ENCODE measurements at places on chromosomes 3 and 15.

DNA sequence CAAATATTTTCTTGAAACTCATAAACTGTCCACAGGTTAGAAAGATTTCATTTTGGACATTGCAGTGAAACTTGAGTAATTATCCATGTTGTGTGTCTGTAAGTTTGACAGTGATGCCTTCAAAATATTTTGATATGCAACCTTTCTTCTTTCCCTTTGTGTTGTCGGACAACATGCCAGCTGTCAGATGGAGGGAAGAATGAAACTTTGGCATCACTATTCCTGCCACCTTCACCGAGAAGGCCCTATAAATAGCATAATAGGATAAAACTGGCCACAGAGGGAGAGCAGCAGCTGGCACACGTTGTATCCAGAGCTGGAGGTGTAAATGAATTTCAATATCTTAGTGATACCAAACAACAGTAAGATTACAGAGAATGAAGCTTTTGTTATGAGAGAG, 436.7 kb upstream of the CFAP20DC start:
- no peak for DNase-seq

DNA sequence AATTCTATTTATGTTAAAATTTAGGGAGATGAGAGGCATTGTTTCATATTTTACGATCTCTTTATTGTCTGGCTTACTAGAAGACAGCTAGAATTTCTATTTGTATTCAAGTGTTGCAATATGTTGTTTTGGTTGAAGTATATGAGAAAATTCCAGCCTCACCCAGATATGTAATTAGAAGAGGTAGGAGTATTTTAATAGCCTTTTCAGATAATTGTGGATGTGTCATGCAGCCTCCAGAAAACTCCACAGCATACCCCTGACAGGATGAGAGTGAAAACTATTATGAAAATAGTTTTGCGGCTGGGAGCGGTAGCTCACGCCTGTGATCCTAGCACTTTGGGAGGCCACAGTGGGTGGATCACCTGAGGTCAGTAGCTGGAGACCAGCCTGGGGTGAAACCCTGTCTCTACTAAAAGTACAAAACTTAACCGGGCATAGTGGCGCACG, 21.5 kb upstream of the USP3 start:
- DNase-seq = no peak

DNA sequence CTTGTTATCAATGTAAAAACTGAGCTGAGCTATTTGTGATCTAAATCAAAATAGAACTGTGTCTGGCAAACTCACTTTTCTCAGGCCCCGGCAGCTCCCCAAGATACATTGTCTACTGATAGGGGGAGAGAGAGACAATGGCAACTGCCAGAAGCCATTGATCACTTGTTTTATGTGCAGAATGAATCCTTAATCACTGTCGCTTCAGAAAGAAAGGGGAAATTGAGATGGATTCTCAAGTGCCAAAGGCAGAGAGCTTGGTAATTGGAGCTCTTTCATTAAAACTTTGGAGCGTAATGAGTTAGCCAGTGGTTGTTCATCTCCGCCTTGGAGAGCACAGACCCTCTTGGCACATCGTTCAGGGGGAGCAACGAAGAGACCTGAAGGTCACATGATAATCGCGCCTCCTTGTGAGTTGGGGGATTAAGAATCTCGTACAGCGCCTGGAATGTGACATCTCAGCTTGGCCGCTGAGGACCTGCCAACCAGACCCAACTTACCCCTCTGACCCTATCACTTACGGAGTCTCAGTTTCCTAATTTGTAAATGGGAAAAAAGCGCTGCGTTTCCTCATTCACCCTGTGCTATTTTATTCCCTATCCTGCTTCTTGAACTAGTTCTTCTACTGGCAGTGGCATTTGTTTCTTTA, 252.8 kb downstream of the VPS13C start:
- no peak for DNase-seq

GRCh38 chr3:110608566-110608965, 463.1 kb upstream of the NECTIN3 start:
- DNase-seq = no peak

DNA sequence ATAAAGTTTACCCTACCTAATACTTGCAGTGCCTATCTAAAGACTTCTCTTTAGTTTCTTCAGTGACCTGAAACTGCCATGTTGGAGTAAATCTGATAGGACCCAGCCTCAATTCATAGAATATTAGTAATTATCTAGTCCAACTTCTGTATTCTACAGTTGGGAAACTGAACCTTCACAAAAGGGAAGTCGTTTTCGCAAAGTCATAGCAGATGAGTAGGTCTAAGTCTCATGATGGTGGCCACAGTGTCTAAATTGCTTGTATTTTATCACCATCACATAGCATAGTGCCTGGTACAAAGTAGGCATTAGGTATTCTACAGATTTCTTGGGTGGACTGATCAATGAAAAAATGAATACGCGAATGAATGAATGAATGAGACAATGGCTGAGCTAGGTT, 8.4 kb downstream of the GMNC start:
- no peak for DNase-seq

DNA sequence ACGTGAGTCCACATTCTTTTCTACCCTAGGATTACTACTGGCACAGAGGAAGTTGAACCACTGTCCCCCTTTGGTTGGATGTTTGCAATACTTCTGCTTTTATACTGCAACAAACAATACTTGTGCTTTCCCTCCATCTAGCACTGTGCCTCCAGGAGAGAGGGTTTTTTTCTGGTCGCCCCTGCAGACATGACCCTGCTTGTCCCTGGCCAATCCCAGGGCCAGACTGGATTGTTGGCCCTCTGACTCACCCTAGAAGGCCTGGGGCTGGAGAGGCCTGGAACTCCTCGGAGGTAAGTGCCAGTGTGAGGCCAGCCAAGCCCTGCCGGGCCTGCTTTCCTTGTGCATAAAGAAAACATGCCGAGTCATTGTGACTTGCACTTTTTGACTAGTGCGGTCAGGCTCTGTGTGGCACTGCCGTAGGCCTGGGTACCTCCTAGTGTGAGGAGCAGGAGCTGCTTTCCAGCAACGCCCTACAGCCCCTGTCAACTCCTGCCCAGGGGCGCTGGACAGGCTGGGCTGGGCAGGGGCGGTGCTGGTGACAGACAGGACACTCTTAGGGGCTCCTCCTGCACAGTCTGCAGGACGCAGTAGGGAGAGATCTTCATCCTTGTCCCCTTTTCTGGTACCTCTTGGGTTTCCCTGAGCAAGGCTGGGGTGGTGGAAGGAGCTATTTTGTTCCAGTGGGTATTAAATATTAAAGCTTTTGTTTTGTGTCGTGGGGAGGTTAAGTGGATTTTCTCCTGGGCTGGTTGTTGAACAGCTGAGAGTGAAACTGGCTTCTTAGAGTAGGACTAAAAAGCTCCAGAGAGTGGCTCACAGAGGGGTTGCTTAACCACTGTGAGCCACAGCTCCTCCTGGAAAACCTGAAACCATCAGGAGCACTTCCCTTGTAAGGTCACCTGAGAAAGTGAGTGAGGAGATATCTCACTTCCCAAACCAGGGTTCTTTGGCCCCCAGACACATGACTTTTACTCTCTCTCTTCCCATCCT, 14.4 kb upstream of the TKT start:
- DNase-seq = peak; percentile 85

DNA sequence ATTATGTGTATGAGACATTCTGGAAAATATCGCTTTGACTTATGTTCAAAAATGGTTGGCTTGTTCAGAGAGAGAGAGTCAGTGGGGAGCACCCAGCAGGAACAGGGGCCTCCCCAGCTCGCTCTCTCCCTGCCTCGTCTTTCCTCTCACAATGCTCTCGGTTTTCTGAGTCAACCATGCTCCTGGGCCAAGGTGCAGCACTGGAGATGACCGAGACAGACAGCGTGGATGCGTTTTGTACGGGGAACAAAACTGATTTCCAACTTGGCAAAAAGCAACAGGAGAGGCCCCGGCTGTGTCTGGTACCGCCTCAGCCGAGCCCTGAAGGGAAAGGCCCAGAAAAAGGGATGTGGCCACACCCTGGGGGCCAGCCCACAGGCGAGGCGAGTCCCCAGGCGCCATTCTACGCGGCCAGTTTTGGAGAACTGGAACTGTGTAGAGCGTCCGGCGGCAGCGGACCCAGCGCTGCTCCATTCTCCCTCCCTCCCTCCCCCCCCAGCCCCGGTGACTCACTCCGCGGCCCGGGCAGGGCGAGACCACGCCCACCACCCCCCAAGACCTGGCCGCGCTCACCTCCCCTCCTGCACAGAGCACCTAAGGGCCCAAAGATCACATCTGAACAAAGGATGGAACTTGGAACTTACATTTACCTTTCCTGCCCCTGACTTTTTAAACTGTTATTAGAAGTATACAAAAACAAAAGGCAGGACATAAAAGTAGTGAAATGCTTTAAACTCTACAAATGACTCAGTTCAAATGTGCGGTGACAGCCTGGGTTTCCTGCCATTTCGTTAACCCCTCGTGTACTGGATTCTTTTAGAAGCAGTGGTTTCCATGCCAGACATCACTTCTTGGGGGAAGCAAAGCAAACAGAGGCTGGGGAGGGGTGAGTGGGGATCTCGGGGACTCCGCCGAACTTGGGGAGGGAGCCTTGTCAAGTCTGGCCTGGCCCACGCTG, 12.7 kb downstream of the ATP10A start:
- DNase-seq = no peak

GRCh38 chr3:36893137-36893557, 51.7 kb downstream of the TRANK1 start:
- no peak for DNase-seq

- DNase-seq = no peak
These were observed 77.4 kb downstream of the SMAD6 start for GRCh38 chr15:66779331-66780009.

DNA sequence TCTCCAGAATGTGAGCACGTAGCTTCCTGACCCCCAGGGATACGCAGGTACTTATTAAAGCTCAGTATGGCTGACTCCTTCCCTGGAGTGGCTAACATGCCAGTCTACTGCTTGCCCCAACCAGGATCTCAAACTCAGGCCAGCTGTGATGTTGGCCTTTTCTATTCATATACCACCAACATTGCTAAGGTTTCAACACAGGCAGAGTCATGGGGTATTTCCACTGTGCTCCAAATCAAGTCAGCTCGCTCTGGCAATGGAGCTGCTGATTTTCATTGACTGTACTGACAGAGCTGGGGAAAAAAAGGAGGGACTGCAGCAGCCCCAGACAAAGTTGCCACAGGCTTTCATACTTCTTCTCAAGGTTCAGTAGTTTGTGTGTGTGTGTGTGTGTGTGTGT, 87.0 kb downstream of the CFAP20DC start:
- no peak for DNase-seq

- no peak for DNase-seq
These were observed 122.2 kb downstream of the SYNPR start for GRCh38 chr3:63400246-63400860.

DNA sequence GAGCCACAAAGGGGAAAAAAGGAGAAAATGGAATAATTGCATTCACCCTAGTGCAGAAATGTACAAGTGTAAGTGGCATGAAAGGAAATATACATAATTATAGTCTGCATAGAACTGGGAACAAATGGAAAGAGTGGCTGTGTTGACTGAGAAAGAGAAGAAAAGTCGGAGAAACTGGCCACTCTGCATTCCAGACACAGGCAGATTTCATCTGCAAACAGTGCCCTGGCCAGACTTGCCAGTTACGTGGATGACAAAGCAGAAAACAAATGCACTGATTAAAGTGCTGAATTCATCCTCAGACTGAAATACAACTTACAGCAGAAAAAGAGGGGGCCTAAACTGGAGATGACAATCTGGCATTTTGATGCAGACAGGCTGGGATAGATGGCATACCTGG, 129.8 kb downstream of the FGF12 start:
- no peak for DNase-seq

DNA sequence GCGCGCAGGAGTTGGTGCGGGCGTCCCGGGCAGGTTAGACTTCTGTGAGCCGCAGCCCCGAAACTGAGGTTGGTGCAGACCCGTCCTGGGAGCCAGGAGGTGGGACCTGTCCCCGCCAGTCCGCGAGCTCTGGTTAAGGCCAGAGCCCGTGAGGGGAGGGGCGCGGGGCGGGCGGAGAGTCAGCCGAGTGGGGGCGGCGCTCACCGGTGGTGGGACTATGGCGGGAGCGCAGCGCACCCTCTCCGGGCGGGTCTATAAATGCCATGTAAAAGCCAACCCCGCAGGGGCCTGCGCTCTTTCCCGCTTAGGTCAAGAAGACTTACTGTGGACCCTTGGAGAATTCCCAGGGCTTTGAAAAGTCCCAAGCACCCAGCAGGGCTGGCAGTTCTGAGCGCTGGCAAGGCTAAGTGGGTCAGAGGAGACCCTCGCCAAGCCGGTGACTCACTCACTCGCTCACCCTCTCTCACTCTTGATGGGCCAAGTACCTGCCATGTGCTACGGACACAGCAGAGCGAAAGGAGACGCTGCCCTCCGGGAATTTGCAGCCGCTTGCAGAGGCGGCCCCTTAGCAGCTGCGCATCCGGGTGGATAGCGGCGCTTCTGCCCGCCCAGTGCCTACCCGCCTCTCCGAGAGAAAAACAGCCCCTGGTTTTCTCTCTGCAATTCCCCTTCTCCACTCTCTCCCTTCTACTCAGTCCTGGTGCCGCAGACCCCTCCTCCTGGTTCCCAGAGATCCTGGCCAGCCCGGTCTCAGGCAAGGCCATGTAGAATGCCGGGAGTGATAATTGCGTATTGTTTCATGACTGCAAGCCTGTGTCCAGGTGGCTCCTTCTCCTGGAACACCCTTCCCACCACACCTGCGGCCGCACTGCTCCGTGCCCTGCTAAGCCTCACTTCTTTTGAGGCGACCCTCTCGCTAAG, at the start of gene ALDH1L1:
ALDH1L1 (minus strand) TSS at position 110 of the 921 bp plus-strand sequence. CDS start 19,607 bp downstream, outside the sequence.
- peak; percentile 74 for DNase-seq

GRCh38 chr3:15585111-15585845, 16.1 kb downstream of the HACL1 start:
- DNase-seq = no peak

GRCh38 chr3:16482770-16483531, 30.5 kb downstream of the RFTN1 start:
- DNase-seq = no peak

DNA sequence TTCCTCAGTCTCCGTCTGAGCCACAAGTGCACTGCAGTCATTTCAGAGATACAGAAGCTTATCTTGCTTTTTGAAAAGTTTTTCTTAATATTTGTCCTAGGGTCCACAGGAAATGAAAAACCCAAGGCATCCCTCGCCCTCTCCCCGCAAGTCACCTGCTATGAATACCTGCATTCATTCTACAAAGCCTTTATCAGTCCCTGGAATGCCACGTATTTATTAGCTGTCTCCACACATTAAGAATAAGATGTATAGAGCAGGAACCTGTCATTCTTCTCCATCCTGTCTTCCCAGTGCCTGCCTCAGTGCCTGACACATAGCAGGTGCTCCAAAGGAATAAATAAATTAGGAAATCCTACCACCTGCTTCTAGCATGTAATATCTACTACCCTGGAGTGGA, 73.3 kb upstream of the ICE2 start:
- DNase-seq = no peak

GRCh38 chr3:151875759-151876158, 2.3 kb downstream of the SUCNR1 start:
- no peak for DNase-seq

- no peak for DNase-seq
These were observed 53.4 kb downstream of the FOXB1 start for GRCh38 chr15:60057554-60057953.

DNA sequence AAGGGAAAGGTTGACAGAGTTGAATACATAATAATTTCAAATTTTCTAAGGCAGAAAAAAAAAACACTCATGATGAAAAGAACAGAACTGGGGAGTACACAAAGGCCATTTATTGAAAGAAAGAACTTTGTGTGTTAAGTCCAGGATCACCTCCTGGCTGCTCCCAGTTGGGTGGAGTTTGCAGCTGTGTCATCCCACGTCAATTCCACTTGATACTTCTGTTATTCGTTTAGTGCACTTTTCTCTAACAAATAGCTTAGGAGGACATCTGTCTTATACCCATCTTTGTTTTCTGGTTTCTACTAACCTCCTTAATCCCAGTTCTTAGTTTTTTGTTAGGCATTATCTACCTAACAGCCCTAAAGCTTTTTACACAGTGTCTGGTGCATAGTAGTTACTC, 44.7 kb downstream of the SGO1 start:
- DNase-seq = no peak

- no peak for DNase-seq
These were observed 33.0 kb downstream of the BLM start for GRCh38 chr15:90750186-90750585.
